ENCODE measurements at places on chromosomes 3 and 15.

- DNase-seq: peak; percentile 88
- peak overlapping the region; percentile 82 for H3K4me3 ChIP-seq
- no peaks in the 10 kb centered on the region for H3K36me3 ChIP-seq
- H3K27ac ChIP-seq: no peak overlapping the region
- H3K4me1 ChIP-seq: peaks cover 32% of the 10 kb centered on the region
- peaks cover 19% of the 10 kb centered on the region for H3K27me3 ChIP-seq
Observed at GRCh38 chr3:98732286-98733052, 30.7 kb upstream of the ST3GAL6 start.

GRCh38 chr3:187223799-187224198, 26.5 kb downstream of the RTP1 start:
- no peaks in the 10 kb centered on the region for H3K36me3 ChIP-seq
- H3K4me1 ChIP-seq: peaks cover 18% of the 10 kb centered on the region
- H3K4me3 ChIP-seq: no peak overlapping the region
- H3K27ac ChIP-seq: no peak overlapping the region

- H3K4me1 ChIP-seq: peaks cover 6% of the 10 kb centered on the region
- peaks cover 9% of the 10 kb centered on the region for H3K36me3 ChIP-seq
- no peak overlapping the region for H3K4me3 ChIP-seq
- H3K27me3 ChIP-seq: no peaks in the 10 kb centered on the region
- DNase-seq: no peak
Observed at GRCh38 chr3:179772297-179772696, 119.5 kb downstream of the USP13 start.

GRCh38 chr15:59424616-59425015, 13.4 kb upstream of the FAM81A start:
- no peak overlapping the region for H3K4me3 ChIP-seq
- DNase-seq: no peak
- H3K27me3 ChIP-seq: peaks cover 12% of the 10 kb centered on the region
- no peak overlapping the region for H3K27ac ChIP-seq
- H3K36me3 ChIP-seq: no peaks in the 10 kb centered on the region

DNA sequence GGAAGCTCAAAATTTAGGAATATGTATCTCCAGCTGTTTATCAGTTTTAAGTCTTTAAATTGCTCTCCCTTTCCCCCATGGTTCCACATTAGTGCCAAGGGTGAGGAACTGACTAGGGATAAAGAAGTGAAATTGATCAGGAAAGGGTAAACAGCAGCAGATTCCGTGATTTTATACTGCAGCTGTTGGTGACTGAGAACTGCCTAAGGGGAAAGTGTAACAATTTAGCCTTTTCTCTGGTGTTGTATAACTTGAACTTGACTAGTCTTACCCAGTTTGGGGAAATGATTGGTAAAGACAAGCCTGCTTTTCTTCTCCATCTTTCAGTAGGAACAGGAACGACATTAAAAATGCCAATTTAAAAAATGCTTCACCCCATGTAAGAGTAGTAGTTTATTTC, 5.0 kb downstream of the SPRED1 start:
- peak overlapping the region; percentile 21 for H3K4me3 ChIP-seq
- H3K36me3 ChIP-seq: no peaks in the 10 kb centered on the region
- H3K27me3 ChIP-seq: no peaks in the 10 kb centered on the region
- DNase-seq: no peak
- H3K27ac ChIP-seq: peak overlapping the region; percentile 43

DNA sequence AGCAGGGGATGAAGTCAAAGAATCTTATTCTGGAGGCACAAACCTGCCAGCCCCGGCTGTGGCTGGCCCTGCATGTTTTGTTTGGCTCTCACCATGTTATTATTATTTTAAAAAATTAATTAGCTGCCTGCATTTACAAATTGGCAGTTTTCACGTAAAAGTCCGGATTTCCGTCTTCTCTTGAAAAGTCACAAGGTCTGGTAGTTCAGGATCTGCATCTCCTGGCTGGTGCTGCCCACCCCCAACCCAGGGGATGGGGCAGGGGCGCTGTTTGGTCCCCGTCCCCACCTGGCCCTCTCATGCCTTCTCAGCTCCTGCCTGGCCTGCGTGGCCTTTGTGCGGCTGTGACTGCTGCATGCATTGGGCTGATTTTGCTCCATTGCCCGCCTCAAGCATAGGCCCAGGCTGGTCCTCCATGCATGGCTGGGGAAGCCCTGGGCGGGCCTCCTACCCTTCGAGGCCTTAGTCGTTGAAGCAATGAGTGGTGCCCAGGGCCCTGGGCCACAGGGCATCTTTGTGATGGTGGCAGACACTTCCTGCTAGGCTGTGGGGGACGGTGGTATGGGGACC, 2.0 kb downstream of the FBLN2 start:
- no peak overlapping the region for H3K27ac ChIP-seq
- DNase-seq: no peak
- peaks cover 16% of the 10 kb centered on the region for H3K4me1 ChIP-seq

GRCh38 chr3:151171145-151171757, 31.8 kb downstream of the GPR171 start:
- H3K27ac ChIP-seq: no peak overlapping the region
- H3K36me3 ChIP-seq: no peaks in the 10 kb centered on the region
- no peaks in the 10 kb centered on the region for H3K4me1 ChIP-seq
- no peak for DNase-seq
- no peaks in the 10 kb centered on the region for H3K27me3 ChIP-seq

DNA sequence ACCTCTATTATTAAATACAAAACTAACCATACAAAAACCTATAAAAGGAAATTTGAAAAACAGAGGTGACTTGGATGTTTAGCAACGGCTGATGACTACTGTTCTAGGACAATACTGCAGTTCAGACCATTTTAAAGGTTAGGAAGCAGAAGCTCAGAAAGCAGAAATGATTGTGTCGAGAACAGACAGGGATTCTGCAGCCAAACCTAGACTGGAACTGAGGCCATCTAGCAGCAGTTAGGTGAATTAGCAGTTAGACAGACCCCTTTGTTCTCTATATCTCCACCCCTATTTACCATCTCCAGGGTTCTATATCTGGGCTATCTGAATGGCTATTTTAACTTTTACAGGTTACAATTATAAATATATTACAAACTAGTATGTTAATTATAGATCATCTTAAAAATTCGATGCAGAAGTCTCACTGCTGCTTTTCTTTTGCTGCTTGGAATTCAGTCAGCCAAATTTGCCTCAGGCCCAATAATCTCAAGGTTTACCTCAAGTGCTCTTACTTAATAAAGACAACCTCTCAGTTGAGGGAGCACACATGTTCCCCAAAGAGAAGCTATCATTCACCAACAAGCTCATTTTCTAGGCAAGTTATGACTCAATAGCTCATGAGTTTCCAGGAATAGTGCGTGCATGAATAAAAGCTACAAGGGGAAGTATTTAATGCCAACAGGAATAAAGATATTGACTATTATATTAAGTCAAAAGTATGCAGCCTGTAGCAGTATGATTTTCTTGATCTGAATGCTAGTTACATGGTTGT, 9.3 kb upstream of the IL1RAP start:
- H3K4me1 ChIP-seq: no peaks in the 10 kb centered on the region
- H3K36me3 ChIP-seq: no peaks in the 10 kb centered on the region
- H3K27ac ChIP-seq: no peak overlapping the region
- H3K27me3 ChIP-seq: no peaks in the 10 kb centered on the region
- DNase-seq: no peak

Data from osteoblast (primary cell).